ENCODE measurements at places on chromosomes 11 and 22.

GRCh38 chr11:82404981-82405380 lies 328.7 kb downstream of the FAM181B start:
- no peak for DNase-seq

- no peak for DNase-seq
Measured at GRCh38 chr22:46655861-46656608, 35.8 kb downstream of the GRAMD4 start.

- peak; percentile 62 for DNase-seq
Measured at GRCh38 chr11:116215471-116216113, 557.2 kb downstream of the BUD13 start.

GRCh38 chr11:19658344-19658743 lies 54.3 kb upstream of the NAV2 start:
- peak; percentile 19 for DNase-seq

- DNase-seq, result no peak
Measured at GRCh38 chr11:76984743-76985142, 49.5 kb upstream of the B3GNT6 start.

GRCh38 chr11:1848640-1849430 lies 4.0 kb upstream of the LSP1 start:
- DNase-seq, result no peak

GRCh38 chr22:49600891-49601431 lies 226.7 kb downstream of the BRD1 start:
- no peak for DNase-seq

GRCh38 chr22:29225422-29226090 lies 19.9 kb downstream of the EMID1 start:
- no peak for DNase-seq

DNA sequence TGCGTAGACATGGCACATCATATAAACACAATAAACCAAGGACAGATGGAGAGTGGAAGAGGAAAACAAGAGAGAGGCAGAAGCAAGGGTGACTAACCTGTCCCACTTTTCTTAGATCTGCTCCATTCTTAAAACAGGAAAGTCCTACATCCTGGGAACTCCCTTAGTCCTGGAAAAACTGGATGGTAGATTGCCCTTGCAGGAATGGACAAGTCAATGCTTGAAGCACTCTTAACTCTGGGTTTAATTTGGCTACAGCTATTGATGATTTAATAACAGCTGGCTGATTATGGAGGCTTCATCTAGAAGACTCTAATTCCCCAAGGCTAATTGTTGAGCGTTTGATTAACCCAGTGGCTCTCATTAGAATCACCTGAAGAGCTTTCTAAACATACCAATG lies 258.8 kb downstream of the MIAT start:
- no peak for DNase-seq

DNA sequence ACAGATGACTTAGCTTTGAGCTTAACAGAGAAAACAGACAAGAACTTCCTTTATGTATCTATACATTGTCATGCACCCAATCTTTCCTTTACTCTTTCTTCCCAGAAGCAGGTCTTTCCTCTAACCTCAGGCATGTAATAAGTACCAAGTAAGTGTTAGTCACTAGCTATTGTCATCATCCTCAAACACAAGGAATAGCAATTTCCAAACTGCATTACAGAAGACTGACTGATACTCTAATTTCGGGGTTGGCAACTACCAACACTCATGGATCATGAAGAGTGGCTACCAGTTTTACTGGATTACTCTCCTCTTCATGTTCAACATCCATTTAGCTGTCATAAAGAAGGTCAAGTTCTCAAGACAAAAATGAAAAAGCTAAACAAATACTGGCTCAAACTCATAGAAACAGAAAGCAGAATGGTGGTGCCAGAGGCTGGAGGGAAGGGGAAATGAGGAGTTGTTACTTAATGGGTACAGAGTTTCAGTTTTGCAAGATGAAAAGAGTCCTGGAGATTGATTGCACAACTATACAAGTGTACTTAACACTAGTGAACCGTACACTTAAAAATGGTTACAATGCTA lies 111.6 kb downstream of the SIK3 start:
- no peak for DNase-seq

GRCh38 chr11:103170865-103171264 lies 61.6 kb downstream of the DYNC2H1 start:
- no peak for DNase-seq

GRCh38 chr11:18270102-18270501 lies 4.0 kb downstream of the SAA1 start:
- no peak for DNase-seq

Measured in WERI-Rb-1 (cell line).